ENCODE measurements at places on chromosomes 1 and 21. TPM values are rescaled to one million over a fixed set of nuclear protein-coding genes. Genes with fewer than 3 reads are reported as not detected.

DNA sequence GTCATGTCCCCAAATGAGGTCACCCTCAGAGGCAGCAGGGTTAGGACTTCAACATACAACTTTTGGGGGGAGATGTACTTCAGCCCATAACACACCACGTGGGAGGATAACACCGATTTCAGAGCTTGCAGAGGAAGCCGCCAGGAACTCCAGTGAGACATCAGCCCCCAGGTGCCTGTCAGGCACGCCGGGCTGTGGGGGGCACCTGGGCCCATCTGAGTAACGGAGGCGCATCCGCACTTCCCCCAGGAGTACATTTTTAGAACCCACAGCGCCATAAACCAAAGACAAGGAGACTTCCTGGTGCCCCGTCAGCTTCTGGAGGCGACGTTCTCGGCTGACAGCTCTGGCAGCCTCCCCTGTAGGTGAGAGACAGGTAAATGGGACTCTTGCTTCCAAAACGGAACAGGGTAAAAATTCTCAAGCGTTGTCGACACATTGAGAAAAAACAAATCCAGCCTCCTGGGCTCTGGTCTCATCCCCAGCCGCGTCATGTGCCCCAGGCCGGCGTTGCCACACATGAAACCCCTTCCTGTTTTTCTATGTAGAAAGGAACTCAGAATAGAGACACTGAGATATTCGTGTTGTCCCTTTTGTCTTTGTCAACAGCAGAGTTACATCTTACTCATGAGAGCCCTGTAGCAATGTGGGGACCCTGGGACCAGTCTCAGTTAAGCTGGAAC lies 93.3 kb downstream of the PDE9A start:
- DNase-seq, result no peak

Gene OPRD1
- 3.9 TPM for total RNA-seq

Gene S100A7A
- total RNA-seq, result not detected

- no peak for DNase-seq
Observed at GRCh38 chr1:38268226-38268625, 221.6 kb upstream of the POU3F1 start.

Gene FCAMR
- not detected for total RNA-seq

Data from neural crest cell (in vitro differentiated cells).